AG08395 (cell line): ENCODE measurements at places on chromosomes 16 and 17.

- no peak for DNase-seq
Measured at GRCh38 chr17:73132085-73132492, 32.7 kb upstream of the SSTR2 start.

GRCh38 chr17:7323731-7324437 is 5.3 kb downstream of the NEURL4 start:
- peak; percentile 63 for DNase-seq

DNA sequence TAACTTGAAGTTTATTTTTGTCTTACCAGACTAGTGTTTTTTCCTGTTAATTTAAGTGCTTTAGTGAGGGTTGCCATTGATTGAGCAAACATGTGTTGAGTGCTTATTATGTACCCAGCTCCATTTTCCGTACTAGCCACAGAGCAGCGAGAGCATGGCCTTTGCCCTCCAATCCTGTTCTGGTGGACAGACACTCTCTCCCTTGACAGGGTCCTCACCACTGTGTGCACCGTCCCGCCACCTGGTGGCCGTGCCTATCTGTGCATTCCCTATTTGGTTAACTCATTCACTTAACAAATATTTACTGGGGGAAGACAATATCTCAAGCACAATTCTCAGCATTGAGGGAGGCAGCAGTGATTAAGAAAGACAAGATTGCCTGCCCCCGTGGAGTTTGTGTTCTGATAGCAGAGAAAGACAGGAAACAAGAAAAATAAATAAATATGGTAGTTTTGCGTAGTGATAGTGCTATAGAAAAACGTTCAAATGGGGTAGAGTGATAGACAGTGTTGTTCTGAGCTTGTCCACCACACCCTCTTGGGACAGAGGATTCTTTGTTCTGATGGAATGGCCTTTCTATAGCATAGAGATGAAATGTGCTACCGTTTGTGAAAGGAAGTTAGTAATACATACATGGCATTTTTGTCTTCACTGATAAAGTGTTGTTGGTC is 13.0 kb downstream of the CDH13 start:
- peak; percentile 56 for DNase-seq

DNA sequence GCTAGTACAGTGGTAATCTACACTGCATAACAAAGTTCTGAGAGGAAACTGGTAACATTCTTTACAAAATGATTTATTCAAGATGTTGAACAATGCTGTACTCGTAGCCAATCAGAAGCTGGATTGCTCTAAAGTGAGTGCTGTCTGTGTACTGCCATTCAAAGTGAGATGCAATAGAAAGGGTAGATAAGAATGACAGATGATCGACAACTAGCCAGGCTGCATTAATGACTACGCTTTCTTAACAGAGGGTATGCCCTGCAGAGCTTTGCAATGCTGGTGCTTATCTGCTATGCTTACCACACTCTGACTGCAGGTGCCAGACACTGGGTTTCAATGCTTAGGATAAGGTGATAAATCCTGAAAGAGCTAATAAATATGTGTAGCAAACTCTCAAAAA is 46.1 kb upstream of the SLC25A19 start:
- no peak for DNase-seq

DNA sequence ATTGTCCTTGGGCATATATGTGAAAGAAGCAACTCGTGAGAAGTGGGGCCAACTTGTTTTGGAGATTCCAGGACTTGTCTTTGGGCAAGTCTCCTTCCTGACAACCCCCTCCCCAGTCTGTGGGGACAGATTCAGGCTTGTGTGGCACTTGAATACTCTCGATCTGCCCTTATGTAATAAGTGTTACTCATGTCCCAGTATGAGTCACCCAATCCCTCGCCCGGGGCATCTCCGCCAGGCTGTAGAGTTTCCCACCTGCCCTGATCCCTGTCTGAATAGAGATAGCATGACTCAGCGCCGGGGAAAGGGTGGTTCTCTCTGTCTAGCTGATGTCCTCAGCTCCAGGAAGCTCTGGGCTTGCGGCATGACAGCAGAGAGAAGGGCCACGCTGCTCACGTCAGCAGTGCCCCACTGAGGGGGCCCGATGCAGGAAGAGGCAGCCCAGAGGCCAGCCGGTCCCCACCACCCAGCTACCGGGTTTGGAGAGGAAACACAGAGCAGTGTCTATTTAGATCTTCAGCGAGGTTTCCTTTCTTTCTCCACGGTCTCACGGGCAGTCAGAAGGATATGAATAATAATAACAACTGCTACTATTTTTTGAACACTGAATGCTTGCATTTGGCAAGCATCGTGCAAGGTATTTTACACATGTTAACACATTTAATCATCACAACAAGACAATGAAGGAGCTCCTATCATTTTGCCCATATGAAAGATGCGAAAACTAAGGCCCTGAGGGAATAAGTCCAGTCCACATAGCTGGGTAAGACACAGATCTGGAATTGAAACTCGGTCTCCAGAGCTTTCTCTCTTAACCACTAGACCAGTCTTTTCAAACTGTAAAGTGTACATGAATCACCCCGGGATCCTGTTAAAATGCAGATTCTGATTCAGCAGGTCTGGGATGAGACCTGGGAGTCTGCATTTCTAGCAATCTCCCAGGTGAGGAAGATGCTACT is 426.7 kb upstream of the MAF start:
- DNase-seq = peak; percentile 89

DNA sequence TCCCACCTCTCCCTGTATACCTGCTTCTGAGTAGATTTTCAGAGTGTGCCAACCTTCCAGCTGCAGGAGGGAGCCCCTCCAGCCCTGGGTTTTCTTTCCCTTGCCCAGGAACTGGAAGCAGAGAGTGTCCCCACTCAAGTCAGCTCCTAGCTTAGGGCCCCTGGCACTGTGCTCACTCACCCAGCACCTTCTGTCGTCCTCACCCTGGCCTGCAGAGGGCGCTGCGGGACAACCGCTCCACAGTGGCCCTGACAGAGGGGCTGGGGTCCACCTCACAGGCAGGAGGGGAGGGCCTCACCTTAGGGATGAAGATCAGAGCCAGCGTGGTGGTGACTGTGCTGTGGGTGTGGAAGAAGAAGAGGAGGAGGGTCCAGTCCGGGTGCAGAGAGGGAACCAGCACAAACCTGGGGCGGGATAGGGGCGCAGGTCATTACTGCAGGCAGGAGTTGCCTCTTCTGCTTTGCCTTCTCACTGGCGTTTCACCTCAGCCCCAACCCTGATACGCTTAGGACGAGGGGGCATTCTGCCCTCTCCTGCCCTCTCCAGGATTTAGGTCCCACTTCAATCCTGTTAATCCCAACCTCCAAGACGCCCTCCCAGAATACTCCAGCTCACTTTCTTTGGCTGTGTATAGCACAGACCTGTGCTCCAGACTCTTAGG is 10.0 kb downstream of the GPR179 start:
- DNase-seq = peak; percentile 39

GRCh38 chr17:67421869-67422273 is 44.8 kb downstream of the PITPNC1 start:
- DNase-seq = peak; percentile 91

DNA sequence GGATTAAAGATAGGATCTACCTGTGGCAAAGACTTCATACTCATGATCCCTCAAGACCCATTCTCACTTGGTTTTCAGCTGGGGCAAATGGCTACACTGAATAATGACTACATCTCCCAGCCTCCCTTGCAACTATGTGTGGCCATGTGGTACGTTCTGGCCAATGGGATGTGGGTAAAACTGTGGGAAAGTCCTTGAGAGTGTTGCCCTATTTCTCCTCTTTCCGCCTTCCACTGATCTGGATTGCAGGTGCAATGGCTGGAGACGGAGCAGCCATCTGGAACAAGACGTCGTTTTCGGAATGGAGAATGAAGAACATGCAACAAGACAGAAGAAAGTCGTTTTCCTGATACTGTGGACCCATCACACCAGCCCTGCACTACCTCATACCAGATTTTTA is 48.5 kb downstream of the HAPSTR1 start:
- DNase-seq = peak; percentile 34

GRCh38 chr17:1577182-1577581 is 14.6 kb upstream of the PITPNA start:
- peak; percentile 97 for DNase-seq

GRCh38 chr16:75250809-75251279 is 580 bp downstream of the BCAR1 start:
- DNase-seq = peak; percentile 46

GRCh38 chr17:76273445-76274111 is 8.4 kb downstream of the UBALD2 start:
- DNase-seq = no peak

DNA sequence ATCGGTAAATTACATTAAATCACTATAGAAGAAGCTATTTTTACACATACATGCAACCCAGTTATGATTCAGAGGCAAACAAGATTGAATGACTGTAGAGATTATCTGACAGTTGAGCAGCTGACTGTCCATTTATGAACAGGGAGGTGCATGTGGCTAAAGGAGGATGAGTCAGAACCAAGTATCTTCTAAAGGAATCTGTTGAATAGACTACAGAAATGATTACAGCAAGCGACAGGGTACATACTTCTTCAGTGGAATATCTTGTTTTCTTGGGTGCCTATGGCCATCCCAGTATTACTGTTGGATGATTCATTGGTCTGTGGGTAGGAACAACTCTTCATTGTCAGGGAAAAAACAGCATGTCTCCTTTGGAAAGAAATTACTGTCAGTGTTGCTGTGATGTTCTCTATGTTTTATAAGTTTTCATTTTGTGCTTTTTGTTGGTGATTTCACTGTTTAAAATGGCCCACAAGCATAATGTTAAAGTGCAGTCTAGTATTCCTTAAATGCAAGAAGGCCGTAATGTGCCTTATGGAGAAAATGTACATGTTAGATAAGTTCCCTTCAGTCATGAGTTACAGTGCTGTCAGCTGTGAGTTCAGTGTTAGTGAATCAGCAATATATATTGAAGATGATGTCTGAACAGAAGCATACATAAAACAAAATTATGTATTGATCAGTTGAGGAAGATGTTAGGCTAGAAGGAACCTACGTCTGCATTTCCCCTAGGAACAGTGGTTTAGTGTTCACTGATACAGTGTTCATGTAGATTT is 27.0 kb downstream of the CBFB start:
- peak; percentile 94 for DNase-seq

DNA sequence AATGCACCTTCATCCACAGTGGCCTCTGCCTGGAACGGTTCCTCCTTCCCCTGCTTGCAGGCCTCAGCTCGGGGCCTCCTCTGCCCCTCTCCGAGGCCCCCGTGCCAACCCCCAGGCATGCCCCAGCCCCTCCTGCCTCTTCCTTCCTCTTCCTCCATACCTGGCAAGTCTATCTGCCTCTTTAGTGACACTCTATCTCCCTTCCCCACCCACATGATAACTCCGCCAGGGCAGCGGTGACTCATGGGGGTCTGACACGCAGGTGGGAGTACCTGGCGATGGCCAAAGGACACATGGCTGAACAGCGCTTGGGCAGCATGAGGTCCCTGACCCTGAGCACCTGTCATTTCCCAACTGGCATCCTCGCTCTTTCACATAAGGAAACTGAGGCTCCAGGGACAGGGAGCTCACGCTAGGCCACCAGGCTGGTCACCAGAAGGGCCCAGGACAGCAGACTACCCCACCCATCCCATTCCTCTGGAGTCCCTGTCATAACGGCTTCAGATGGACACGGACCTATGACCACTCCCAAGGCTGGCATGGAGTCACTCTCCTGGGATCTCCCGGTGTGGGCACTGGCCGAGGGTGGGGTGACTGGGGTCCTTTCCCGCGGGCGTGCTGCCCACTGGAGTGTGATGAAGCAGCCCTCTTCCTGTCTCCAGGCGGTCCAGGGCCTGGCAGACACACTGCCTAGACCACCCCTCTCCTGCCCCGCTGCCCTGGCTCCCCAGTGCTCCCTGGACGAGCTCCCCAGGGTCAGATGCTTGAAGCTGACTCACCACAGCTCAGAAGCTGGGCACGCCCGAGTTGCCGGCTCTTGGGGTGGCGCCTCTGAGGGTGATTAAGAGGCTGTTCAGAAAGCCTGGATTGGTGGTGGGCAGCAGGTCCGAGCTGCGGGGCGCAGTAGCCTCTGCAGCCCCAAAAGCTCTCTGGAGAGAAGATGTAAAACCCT is 100.6 kb downstream of the ENGASE start:
- peak; percentile 53 for DNase-seq

- no peak for DNase-seq
Measured at GRCh38 chr17:5962371-5962770, 107.8 kb upstream of the WSCD1 start.

DNA sequence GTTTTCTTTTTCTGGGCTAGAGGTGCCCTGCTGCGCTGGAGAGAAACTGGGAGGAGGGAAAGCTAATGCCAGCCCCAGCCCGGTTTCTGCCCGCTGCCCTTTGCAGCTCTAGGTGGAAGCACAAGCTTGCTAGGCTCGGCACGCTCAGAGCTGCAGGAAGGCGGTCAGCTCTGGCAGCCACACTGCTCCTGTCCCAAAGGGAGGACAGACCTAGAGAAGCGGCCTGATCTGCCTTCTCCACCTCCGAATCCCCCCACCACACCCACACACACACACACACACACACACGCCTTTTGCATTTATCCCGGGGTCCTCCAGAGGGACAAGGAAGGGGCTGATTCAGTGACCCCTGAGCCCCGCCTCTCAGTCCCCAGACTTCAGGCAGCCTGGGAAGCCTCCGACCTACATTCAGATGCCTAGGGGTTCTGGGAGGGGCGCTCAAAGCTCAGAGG is 418.1 kb downstream of the SOX9 start:
- no peak for DNase-seq

DNA sequence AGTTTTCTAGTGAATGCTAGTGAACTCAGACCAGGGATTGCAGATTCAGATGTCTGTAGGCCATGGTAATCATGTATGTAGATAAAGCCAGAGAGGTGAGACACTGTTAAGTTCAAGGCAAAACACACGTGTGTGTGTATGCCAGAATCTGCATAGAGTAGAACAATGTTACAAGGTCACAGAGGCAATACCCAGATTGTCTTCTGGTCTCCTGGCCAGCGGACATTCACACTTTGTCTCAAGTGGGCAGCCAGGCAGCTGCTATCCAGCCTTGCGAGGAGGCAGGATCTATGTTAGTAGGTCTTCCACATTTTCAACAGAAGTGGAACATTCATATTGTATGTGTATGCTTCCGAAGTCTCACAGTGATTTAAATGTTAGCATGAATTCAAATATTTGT is 244.4 kb downstream of the FTO start:
- DNase-seq = no peak

DNA sequence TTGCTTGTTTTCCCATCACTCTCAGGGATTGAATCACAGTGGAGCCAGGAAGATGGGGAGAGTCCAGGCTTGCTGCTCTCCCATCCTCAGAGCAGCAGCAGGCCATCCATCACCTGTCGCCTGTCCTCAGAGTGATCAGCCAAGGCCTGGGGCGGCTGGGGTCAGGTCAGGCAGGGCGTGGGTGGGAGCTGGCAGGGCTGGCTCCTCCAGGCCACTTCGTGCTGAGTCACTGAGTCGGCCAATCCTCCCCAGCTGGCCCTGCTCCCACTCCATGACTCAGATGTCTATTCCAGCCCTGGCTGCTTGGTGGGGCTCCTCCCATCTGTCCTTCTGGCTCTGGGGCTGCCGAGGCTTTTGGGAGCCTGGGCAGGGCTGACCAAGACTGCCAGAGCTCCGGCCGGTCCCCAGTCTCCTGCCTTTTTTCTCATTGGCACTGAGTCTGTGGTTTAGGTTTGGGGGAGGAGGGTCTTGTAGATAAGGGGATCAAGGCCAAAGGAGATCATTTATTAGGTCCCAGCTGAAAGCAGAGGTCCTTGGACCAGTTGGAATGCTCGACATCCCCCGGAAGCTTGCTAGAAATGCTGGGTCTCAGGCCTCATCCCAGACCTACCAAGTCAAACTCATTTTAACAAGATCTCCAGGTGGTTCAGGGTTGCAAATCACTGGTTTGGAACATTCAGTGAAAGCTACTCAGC is 72.7 kb downstream of the ABCC1 start:
- peak; percentile 98 for DNase-seq
